ENCODE measurements at places on chromosomes 2 and 18.

DNA sequence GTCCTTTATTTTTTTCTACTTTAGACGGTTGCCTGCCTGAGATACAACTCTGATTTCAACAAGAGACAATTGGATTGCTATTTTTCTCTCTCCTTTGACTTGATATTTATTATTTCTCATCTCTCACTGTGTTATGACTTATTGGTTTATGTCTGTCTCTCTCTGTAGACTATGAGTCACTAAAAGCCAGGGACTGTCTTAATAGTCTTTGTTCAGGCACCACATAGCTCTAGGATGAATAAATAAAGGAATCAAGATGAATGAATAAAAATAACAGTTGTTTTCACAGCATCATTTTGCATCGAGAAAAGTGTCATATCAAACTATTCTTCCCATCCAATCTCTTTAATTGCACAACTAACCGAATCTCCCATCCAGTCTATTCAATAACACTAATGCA, 31.4 kb upstream of the CD28 start:
- no peak for DNase-seq

- DNase-seq: no peak
Observed at GRCh38 chr2:170292415-170292814, 114.5 kb downstream of the MYO3B start.

DNA sequence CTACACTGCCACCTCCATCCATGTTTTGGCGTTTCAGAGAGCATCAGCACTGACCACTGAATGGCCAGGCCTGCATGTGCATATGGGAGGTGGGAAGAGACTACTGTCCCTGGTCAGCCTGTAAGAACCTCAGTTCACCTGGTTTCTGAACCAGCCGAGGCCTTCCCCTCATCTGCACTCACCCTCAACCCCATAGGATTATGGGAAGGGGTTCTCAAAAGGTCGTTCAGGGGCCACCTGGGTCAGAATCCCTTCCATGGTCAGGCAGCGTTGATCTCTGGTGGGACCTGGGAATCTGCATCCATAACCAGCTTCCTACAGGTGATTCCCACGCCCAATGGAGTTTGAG, 36.7 kb downstream of the TET3 start:
- DNase-seq: no peak

- no peak for DNase-seq
Observed at GRCh38 chr2:182999348-183000028, 38.8 kb downstream of the NCKAP1 start.

Measured in cardiac fibroblast (primary cell).